ENCODE measurements at places on chromosomes 5 and 9.

DNA sequence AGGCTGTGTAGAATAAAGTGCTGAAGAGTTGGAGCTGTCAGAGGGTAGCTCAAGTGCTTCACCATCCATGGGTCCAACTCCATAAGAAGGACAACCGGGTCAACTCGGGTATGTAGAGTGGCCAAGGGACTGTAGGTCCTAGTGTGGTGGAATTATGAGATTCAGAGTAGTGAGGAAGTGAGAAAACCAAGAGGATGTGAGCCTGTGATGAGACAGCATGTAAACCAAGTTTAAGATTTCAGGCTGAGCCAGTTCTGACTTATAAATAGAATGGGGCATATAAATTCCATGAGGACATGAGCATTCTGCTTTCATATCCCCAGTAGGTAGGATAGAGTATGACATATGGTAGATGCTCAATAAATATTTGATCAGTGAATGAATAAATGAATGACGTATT is 96.3 kb downstream of the CFAP95 start:
- no peak for DNase-seq

- no peak for DNase-seq
Observed at GRCh38 chr5:57843059-57843367, 360.4 kb upstream of the ACTBL2 start.

- DNase-seq, result no peak
Observed at GRCh38 chr9:136233868-136234267, 11.7 kb downstream of the QSOX2 start.

- no peak for DNase-seq
Observed at GRCh38 chr5:88325868-88326267, 57.2 kb upstream of the TMEM161B start.

GRCh38 chr5:128541385-128541784 is 3.3 kb upstream of the FBN2 start:
- no peak for DNase-seq

GRCh38 chr9:136910197-136910900 is 24.0 kb downstream of the TRAF2 start:
- DNase-seq, result no peak

DNA sequence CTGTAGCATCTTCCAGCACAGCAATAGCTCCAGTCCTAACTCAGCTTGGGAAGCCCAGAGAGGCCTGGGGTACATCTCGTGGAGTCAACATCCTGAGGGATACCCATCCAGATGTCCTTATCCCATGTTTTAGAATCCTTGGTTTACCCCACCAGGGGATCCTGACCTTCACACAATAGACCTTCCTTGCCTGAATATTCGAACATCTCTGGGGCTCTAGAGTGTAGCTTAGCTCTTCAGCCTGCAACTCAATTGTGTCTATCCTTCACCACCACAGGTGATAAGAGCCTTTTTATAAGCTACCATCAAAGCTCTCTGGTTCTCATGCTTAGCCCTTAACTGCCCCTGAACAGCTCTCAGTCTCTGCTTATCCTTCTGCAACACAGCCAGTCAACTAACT is 7.5 kb upstream of the RALGPS1 start:
- DNase-seq, result no peak

DNA sequence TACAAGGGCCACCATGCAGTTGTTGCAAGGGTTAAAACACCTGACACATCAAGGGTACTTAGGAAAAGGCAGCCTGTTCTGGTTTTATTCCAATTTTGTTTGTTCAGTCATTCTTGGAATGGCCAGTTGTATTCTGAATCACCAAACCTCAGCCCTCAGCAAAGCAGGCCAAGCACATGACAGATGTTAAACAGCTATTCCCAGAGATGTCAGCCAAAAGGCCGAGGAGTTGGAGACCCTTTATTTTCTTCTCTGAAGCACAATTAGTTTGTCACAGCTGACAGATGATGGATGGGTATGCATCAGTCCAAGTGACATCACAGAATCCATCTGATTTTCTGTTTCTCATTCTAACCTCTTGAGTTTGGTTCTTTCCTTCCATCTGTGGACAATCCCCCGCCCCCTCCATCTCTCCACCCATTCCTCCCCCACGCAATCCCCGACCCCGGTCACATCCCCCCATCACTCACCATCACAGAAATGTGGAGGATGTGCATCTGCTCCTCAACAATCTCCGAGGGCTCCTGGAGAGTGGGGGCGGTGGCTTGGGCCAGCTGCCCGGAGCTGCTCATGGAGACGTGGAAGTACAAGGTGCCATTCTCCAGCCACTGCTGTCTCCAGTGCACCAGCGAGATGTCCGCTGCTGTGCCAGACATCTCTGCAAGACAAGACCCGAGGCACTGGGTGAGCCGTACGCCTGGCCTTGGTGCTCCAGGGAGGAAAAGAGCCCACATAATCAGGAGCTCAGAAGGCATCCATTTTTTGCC is 123.8 kb downstream of the ASTN2 start:
- no peak for DNase-seq

GRCh38 chr5:121299153-121299552 is 552.5 kb upstream of the FTMT start:
- no peak for DNase-seq

DNA sequence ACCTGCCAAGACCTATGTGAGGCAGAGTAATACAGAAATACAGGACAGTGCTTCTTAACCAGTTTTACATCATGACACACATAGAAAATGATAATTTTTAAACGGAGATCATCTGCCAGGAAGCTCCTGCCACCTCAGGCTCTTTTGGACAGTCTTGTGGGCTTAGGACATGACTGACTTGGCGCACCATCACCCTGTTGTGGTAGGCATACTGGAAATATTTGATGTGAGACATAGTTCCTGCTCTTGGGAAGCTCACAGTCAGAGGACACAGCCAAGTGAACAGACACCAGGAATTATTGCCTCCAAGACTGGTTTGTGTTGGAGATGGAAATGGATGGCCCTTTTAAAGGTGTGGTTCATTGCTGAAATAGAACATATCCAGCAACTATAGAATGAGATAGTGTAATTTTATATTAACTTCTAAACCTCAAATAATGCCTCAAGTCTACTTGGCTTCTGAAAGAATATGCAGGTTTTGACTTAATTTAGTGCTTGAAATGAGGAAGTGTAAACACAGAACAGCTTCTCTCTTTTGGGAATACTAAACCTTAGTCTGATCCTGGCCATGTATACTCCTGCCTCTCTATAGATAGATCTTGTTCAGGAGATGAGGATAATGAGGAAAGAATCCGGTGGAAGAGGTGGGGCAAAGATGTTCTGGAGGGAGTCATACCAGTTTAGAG is 19.7 kb downstream of the CPEB4 start:
- DNase-seq, result no peak

GRCh38 chr5:75551471-75551870 is 39.8 kb downstream of the POLK start:
- no peak for DNase-seq

DNA sequence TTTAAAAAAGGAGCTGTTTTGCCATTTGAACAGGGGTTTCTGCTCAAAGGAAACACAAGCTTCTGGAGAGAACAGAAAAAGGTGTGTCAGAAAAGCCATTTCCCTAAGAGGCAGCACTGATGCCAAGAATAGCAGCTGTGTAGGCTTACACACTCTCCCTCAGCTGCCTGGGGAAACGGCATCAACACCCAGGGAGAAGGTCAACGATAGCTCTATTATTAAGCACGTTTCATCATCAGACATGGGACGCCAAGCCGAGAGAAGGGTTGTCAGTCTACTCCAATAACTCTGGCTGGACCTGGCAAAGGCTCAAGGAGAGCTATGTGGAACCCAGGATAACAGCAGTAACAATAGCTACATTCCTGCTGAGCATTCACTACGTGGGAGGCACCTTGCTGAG is 314.2 kb downstream of the CDK5RAP2 start:
- no peak for DNase-seq

DNA sequence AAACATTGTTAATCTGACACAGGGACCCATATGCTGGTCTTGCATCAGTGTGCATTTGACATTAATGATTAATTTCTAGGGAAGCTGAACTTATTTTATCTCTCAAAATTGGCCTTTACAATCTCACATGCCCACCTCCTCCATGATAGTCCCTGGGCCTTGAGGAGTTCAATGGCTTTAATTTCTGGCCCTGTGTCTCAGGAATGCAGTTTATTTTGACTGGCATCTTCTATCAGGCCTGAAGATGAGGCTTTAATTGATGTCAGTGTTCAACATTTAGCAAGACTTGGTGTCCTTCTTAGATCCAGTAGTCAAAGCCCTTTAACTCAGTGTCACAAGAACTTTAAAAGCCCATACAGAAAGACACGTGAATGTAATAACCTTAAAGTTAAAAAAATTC is 10.5 kb upstream of the CLTB start:
- DNase-seq, result no peak

DNA sequence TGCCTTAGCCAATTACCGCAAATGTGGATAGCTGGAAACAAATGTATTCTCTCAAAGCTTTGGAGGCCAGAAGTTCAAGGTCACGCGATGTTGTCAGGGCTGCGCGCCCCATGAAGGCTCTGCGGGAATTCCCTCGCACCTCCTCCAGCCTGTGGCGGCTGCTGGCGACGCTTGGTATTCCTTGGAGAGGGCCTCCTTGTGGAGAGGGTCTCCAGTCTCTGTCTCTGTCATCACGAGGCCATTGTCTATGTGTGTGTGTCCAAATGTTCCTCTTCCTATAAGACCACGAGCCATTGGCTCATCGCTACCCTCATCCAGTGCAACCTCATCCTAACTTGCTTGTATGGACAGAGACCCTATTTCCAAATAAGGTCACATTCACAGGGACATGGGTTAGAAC is 97.5 kb downstream of the ANKRD33B start:
- no peak for DNase-seq

DNA sequence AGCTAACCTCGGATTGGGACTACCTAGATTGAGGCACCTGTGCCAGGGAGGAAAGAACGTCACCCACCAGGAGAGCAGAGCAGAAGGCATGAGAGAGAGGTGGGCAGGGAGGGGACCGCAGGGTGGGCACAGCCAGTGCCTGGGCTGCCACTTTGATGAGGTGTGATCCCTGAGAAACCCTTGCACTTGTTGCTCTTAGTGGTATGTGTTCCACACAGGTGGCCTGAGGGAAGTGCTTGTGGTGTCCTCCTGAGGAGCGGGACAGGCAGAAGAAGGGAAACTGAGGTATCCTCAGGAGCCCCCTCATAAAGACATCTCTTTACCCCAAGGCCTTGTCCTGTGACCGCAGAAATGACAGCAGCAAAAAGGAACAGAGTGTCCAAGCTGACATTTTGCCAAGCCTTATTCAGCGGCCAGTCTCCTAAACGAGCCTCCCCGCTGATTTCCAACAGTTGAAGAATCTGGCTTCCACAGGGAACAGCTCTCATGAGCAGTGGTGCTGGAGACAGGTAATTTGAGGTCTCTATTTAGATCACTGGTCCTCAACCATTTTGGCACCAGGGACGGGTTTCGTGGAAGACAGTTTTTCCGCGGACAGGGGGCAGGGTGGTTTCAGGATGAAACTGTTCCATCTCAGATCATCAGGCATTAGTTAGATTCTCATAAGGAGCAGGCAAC is 82.4 kb downstream of the FOXD1 start:
- DNase-seq, result no peak

- DNase-seq, result no peak
Observed at GRCh38 chr9:93286252-93287188, 102.6 kb downstream of the WNK2 start.
